ENCODE measurements at places on chromosomes 6 and 20.

DNA sequence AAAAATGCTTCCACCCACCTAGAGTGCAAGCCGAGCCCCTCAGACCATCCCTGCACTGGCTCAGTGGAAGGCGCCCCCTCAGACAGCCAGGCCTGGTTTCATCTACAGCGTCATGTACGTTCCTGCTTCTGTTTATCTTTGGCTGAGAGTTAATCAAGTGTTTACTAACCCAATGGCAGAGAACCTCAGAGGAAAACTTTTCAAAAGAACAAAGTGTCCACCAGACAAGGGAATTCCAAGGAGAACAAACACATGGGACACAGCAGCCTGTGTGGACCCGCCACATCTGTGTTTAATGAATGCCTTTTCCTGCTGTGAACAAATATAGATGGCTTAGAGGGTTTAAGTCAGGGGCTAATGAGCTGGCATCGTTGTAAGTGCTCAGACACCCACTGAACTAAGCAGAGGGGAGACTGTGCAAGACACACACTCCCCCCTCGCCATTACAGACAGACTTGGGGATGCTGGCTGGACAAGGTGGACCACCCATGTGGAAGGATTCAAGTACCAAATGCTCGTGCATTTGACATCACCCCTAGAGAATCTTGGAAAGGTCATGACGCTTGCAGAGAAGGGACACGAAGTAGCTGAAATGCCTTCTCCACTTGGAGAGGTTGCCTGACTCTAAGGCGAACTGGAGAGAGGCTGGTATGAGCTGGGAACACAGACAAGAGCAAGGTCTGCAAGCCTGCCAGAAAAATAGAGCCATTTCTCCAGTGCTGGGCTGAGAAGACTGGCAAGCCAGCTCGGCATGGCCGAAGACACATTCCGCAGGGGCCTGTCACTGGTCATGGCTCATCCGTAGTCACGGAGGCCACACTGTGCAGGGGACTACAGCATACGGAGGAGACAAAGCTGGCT is 53.5 kb upstream of the NXT1 start:
- no peak for DNase-seq

- no peak for DNase-seq
These were observed 62.2 kb downstream of the SLC22A23 start for GRCh38 chr6:3394671-3395070.

DNA sequence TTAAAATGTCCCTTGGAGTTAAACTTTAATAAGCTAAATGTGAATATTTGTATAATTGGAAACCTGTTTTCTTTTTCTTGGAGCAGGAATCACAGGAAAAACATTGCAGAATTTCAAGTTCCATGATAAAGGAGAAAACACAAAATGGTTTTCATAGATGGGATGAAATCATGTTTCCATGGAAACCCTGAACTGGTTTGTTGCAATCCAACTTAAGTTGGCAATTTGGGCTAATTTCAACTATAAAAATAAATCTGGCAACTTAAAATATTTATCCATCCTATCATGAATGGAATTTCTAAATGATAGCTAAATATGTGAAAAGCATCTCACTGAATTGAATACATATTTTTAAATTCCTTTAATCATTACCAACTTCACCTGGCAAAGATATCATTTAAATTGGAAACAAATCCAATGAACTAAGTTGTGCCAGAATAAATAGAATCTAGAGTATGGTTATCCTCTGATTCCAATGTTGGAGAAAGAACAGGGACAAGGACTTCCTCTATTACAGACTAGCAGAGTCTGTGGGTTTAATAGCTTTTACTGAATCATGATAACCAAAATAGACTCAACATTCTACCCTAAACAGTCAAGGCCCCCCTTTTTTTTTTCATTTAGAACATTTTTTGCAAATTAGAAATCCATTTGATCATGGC is 33.2 kb downstream of the COL21A1 start:
- no peak for DNase-seq

DNA sequence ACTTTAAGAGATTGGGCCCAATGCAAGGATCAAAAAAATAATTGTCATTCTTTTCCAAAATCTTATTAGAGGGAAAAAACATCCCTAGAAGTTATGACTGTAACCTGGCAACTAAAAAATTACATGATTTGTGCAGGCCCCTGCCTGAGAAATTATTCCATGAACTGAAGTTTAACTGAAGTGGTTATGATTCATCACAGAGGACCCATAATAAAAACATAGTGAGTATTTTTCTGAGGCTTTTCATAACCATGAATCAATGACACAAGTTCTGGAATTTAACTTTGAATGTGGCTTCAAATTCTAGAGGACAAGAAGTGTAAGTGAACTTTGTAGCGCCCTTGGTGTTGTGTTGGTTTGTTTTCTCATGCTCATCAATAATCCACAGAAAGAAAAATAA is 31.1 kb upstream of the CARMIL1 start:
- no peak for DNase-seq

DNA sequence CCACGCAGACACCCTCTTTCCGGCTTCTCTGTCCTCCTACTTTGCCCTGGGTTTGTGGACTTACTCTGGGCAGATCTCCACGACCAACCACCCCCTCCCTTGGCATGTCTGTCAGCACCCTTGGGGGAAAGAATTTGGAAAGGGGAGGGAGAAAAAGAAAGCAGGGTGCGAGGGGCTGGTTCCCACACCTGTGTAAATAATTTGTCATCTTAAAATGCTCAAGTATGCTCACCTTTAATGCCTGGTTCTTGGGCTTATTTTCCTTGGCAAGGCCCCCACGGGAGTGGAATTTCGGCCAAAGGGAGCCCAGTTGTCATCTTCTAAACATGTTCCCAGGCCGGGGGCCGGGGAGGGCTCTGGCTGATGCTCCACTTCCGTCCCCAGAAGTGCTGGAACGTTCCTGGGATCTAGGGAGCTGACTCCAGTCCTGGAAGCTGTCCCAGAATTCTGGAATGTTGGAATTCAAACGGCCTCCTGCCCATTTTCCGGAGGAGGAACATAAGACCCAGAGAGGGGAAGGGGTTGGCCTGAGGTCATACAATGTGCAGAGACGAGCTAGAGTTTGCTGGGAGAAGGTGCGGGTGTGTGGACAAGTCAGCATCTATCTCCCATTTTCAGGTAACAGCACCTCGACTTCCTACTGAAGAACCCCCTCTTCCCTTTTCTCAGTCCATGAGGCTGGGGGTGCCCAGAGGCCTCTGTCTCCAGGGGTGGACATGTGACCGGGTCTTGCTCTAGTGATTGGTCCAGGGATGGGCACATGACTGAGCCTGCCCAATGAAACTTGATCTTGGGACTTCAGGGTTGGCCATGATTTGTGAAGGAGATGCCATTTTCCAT is 122.3 kb downstream of the CEBPB start:
- peak; percentile 87 for DNase-seq

DNA sequence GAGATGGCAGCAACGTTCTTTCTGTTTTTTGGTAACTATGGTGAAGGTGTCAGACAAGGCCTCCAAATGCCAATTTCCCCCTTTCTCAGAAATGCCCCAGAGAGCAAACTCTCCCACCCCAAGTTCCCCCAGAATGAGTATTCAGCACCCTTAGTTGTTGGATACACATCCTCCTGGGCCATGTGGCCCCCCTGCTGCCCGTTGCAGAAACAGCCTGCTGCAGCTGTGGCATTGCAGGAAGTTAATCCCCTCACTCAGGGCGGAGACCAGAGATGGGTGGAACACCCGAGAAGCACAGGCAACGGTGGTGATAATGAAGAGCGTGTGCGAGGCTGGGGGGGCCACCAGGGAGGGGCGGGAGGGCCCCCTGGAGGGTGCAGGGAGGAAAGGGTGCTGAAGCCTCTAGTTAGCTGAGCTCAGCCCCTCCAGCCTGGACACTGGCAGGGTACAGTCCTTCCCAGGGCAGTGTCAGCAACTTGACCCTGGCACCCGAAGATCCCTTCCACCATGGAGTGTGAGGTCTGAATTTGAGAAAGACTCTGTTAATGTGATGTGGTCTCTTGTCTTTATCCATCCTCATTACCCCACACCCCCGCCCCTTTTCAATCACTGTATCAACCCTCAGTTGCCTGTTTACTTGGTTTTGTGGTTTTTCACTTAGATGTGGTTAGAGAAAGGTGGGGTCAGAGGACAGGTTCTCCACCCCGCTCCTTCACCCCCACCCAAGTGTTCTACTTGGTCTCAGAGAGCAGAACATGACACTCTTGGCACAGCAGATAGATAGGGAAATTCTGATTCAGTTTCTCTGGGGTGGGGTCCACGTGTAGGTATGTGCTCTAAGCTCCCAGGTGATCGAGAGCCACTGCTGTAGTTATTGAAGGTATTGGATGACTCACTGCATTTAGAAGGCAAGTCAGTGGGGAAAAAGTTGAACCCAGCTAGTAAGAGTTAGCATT is 208.8 kb upstream of the SUPT3H start:
- DNase-seq: peak; percentile 60

DNA sequence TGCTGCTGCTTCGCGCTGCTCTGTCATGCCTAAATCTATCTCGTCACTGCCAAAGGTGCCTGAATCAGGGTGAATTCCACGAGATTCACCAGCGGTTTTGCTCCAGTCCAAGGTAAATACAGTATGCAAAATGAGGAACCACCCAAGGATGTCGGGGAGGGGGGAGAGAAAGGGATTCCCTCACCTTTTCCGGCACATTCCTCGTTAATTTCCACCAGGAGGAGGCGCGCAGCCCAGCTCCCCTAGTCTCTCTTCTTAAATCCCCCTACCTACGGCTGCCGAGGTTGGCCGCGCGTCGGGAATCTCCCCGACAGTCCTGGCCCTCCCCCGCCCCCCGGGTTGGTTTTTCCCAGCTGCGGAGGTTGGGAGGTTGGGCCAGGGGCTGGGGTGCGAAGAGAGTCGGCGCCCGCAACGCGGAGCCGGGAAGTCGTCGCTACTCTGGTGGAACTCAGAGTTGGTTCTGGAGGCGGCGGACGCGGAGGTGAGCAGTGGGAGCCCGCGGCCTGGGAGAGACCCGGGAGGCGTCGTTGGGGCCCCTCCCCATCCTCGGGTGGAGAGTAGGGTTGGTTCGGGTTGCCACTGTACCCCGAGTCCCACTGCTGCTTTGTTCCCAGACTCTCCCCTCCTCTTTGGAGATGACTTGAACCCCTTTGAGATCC is at the start of gene TPBG:
TSS of gene TPBG (plus strand) at position 390 of the 659 bp plus-strand sequence. CDS start 1,145 bp downstream, outside the sequence.
- peak; percentile 58 for DNase-seq
